ENCODE measurements at places on chromosomes 1 and 21. TPM values are rescaled to one million over a fixed set of nuclear protein-coding genes. Genes with fewer than 3 reads are reported as not detected.

The SELP gene
- total RNA-seq: 0.50 TPM

DNA sequence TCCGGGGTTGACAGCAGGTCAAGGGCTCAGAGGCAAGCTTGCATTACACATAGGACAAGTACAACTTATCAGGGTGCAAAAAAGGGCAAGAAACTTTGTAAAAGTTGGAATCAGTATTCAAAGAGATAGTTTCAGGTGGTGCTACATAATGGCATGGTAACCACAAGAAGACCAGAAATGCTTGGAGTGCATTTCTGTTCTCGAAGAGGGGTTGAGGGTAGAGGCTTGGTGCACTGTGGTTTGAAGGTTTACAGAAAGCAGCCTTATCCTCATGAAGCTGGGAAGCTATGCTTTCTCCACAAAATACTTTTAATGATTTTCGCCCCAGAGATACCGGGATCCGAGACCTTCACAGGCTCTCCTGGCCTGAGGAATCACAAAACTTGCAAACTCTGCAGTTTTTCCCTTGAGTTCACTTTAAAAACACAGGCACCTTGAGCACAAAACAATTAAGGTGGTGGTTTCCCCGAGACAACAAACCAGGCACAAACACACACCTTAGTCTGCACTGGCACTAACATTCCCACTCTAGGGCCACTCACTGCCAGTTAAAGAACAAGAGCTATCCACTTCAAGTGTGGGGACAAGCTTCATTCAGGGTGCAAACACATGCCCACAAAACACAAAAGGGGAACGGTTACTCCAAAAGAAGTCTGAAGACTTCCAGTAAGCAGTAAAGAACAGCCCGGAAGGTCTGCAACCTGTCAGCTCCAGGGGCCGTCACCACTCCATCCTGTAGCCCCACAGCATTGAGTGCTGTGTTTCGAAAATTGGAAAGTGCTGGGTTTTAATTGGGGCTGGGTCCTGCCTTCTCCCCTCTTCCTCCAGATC is 29.8 kb upstream of the NFIA start:
- H3K27ac ChIP-seq: no peak overlapping the region
- H3K36me3 ChIP-seq: no peaks in the 10 kb centered on the region
- peaks cover 29% of the 10 kb centered on the region for H3K4me1 ChIP-seq
- no peak for DNase-seq
- H3K4me3 ChIP-seq: peak overlapping the region; percentile 57
- peaks cover 53% of the 10 kb centered on the region for H3K27me3 ChIP-seq

GRCh38 chr1:244815600-244816099 is 19.8 kb upstream of the COX20 start:
- no peak overlapping the region for H3K27ac ChIP-seq
- H3K4me1 ChIP-seq: peaks cover 13% of the 10 kb centered on the region
- no peaks in the 10 kb centered on the region for H3K36me3 ChIP-seq
- no peak overlapping the region for H3K4me3 ChIP-seq

GRCh38 chr21:44375281-44375651 is 21.8 kb downstream of the TRPM2 start:
- H3K27ac ChIP-seq: no peak overlapping the region
- peaks cover 16% of the 10 kb centered on the region for H3K4me1 ChIP-seq
- peak; percentile 33 for DNase-seq
- no peaks in the 10 kb centered on the region for H3K27me3 ChIP-seq
- H3K4me3 ChIP-seq: no peak overlapping the region

GRCh38 chr1:152533327-152533938 is 19.2 kb downstream of the CRCT1 start:
- no peaks in the 10 kb centered on the region for H3K36me3 ChIP-seq
- H3K4me1 ChIP-seq: no peaks in the 10 kb centered on the region
- H3K27ac ChIP-seq: no peak overlapping the region
- no peak overlapping the region for H3K4me3 ChIP-seq
- peaks cover 43% of the 10 kb centered on the region for H3K27me3 ChIP-seq

Measured in activated CD4-positive, alpha-beta T cell treated with anti-CD3 and anti-CD28 coated beads for 36 hours (primary cell).